CD4-positive, alpha-beta T cell (primary cell): ENCODE measurements at places on chromosomes 7 and 10.

GRCh38 chr7:4683884-4684565 is 1.9 kb downstream of the FOXK1 start:
- DNase-seq, result no peak

DNA sequence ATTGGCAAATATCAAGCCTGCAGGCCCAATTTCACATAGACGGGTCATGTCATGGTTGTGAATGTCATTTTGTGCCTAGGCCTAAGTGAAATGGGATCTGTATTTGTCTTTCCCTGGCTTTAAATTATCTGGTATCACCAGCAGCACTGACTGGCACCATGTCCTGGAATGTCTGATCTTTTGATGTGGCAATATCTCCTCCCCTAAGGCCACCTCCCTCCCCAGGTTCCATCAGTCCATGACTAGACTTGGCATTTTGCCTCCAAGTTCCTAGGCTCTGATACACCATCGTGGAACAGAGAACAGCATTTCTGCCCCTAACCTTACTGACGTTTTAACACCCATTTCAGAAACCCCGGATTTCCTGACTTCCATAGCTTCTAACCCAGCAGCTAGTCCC is 513.9 kb downstream of the GALNT17 start:
- DNase-seq, result no peak

DNA sequence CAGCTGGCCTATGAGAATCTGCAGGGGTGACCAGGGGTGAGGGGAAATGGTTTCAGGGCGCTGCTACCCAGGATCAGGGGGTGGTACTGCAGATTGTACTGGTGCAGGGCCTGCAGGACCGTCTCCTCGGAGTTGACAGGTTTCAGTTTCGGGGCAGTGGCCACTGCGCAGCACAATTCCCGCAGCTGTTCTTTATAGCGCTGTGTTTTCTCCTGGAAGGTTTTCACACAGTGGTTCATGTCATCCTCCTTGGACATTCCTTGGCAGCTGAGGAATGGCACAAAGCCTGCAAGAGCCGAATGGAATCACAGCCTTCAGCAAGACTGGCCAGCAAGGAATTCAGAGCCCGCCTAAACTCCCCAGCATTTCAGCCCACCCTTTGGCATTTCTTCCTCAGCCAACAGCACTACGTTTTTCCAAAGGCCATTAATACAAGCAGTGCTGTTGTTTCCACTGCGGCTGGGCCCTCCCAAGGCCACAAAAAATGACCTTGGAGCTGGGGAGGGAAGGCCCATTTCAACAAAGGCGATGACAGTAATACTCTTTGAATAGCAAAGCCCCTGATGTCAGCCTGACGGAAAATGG is 44.9 kb downstream of the PNLIPRP2 start:
- no peak for DNase-seq

- no peak for DNase-seq
Measured at GRCh38 chr7:102407910-102408309, 11.7 kb downstream of the PRKRIP1 start.

DNA sequence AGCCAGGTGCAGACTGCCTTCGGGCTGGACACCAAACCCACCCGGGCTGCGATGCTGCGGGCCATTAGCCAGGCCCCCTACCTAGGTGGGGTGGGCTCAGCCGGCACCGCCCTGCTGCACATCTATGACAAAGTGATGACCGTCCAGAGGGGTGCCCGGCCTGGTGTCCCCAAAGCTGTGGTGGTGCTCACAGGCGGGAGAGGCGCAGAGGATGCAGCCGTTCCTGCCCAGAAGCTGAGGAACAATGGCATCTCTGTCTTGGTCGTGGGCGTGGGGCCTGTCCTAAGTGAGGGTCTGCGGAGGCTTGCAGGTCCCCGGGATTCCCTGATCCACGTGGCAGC is 50.0 kb downstream of the VWA2 start:
- DNase-seq, result no peak

- DNase-seq, result no peak
Measured at GRCh38 chr10:118873091-118873737, 118.4 kb upstream of the CACUL1 start.

DNA sequence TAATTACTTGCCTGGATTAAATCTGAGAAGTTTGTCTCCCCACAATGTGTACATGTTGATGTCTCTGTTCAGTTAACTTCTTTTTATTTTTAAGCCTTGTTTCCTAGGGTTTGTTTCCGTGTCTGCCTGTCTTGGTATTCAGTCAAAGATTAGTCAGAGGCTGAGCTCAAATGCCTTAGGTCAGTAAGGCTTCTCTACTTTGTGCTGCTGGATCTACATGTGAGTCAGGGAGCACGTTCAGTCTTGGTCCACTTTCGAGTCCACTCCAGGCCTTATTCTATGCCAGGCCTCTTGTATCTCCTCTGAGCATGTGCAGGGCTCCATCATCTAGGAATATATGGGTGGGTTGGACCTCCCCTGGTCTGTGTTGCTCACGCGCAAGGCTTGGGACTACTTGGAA is 93.3 kb upstream of the FZD8 start:
- DNase-seq, result no peak

- no peak for DNase-seq
Measured at GRCh38 chr10:87844837-87845623, 18.3 kb downstream of the KLLN start.

GRCh38 chr7:82678716-82679115 is 235.1 kb upstream of the CACNA2D1 start:
- DNase-seq, result peak; percentile 58

DNA sequence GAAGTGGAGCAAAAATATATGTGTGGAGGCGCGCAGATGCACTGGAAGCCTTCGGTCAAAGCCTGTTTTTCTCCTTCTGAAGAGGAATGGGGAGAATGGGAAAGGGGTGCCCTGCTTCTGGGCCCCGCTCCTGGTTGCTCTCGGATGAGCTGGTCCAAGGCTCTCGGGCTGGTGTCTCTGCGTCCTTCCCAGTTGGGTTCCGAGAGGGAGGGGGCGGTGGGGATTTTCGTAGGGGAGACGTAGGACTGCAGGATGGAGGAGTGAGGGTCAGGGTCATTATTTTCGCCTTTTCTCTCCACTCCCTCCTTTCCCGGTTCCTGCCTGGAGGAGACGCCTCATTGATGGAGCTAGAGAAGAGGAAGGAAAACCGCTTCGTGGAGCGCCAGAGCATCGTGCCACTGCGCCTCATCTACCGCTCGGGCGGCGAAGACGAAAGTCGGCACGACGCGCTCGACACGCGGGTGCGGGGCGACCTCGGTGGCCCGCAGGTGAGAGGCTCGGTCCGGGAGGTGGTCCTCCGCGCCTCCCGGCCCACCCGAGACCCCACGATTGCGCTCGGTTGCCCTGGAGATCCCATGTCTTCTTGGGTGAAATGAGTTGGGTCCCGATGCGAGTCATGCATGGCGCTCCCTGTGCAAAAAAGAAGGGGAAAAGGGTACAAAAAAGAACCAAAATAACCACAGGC is 790 bp downstream of the ADAM22 start:
- DNase-seq, result no peak

GRCh38 chr7:131974671-131975070 is 418.2 kb upstream of the PODXL start:
- no peak for DNase-seq

- no peak for DNase-seq
Measured at GRCh38 chr7:155867280-155867679, 55.0 kb upstream of the SHH start.

DNA sequence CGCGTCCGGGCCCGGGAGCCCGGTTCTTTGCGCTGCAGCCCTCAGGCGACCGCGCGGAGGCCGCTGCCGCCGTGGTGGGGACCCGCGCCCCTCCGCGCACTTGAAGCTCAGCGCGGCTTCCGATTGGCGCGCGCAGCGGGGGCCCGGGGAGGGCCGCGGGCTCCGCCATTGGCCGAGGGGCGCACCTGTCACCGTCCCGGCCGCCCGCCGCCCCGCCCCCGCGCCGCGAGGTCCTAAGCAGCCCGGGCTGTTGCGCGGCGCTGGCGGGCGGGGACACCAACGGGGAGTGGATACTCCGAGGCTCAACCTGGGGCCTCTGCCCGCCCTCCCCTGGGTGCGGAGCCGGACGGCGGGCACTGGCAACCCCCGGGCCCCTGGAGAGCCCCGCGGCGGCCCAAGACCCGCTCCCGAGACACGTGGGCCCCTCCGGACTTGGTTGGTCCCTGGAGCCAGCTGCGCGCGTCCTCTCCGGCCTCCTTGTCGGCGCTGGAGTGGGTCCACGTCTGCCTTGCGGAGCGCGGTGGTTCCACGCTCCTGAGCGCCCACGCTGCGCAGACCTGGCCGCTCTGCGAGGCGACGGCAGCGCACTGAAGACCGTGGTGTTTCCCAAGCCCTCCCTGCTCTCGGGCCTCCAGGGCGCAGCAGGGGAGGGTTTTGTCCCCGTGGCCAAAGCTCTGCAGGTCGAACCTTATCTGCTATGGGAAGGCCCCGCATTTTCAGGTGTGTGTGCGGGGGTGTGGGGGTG is at the start of gene MNX1:
TSS of gene MNX1 (minus strand) at position 76 of the 745 bp plus-strand sequence. CDS start 313 bp downstream, outside the sequence.
- peak; percentile 31 for DNase-seq

DNA sequence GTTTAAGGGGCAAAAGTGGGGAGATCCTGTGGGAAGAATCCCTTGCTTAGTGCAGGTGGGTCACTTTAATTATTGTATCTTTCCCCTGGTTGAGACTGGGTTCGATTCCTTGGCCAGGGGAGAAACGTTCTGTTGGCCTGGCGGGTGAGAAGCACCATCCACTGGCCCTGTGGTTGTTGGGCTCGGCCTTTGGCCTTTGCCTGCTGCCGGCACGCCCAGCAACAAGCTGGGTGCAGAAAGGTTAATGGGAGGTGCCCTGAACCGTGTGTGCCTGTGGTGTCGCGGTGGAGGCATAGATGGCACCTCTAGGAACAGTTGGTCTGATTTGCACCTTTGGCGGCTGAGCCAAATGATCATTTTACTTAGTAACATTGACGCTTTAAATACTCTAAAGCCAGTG is 363.6 kb upstream of the CNTNAP2 start:
- no peak for DNase-seq

DNA sequence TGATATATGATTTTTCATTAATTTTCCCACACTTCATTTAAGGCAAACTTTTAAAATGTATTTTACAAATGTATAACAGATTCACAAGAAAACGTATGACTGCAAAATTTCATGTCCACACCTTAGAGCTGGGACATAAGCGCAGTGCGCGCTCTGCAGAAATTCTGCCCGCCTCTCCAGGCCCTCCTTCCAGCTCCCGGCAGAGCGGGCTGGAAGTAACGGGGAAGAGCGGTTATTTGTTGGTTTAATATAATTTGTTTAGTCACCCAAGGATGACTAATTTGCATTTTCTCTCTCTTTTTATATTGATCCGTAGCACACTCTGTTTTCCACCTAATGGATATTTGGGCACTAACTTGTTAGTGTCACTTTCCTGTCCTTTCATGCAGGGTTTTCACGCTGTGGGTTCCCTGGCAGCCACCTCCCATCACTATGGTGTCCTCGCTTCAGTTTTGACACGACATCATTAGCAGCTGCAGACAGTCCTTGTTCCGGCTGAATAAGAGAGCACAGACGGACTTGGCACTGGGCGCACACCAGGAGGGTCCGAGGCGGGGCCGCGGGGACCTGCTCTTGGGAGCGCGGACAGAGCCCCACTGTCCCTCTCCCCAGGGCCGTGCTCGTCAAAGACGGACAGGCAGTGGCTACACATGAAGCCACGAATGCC is 129.2 kb upstream of the SEC61G start:
- DNase-seq, result no peak

DNA sequence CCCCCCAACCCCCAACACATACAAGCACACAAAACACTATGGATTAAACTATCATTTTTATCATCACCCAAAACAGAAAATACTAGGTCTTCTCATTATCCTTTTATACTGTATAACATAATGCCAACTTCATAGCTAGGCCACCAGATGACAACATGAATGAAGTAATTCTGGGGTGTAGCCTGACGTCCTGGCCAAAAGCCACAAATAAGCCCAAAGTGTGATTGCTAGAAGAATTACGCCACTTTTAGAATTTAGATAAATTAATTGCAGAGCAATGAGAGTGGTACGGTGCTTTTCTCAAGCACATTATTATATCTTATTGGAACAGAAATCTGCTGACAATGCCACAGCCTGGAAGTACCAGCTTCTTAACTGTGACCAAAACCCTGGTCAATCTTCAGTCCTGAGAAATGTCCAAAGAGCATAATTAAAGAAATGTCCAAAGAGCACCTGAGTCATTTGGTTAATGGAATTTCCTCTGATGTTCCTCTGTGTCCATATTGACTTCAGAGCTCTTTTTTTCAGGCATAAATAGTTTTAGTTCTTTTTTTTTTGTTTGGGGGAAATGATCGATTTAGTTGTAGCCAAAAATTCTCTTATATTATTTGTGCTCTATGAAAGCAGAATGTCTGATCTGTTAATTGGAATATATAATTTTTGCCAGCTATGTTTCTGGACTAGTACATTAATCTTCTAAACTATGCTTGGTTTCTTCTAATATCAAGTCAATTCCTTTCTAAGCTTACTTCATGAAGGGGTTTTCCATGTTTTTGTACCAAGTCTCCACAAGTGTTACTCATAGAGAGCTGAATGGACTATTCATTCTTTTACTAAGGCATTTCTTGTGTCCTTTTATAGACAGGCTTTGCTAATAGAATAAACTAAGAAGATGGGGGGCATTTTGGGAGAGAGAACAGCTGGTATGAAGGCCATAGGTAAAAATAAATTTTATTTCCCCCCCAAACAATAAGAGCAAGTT is 233.4 kb upstream of the SLC26A5 start:
- DNase-seq, result no peak

- DNase-seq, result no peak
Measured at GRCh38 chr7:8773518-8773917, 340.1 kb downstream of the NXPH1 start.

GRCh38 chr7:70334871-70335270 is 736.6 kb downstream of the AUTS2 start:
- DNase-seq, result no peak

DNA sequence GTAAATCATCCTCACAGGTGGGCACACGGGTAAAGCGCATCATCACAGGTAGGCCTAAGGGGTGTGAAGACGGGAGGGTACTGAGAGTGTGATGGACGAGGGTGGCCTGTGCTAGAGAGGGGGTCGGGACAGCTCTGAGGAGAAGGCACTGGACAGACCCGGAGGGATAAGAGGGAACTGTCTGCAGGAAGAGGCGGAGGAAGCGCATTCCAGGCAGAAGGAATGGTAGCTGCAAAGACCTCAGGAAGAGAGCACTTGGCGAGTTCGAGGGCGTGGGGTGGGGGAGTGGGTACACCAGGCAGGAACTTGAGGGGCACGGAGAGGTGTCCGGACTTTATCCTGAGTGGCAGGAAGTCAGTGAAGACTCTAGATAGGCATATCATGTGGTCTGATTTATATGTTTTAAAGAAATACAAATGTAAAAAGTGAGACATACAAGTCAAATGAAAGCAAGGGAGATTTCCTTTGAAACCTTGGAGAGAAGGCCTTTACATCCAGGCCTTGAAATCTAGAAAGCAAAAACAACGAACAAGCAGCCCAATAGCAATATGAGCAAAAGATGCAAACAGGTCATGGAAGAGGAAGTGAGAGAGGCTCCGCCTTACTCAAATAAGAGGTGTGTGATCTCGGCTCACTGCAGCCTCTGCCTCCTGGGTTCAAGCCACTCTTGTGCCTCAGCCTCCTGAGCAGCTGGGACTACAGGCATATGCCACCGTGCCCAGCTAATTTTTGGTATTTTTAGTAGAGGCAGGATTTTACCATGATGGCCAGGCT is 3.6 kb downstream of the LHPP start:
- DNase-seq, result no peak

- DNase-seq, result no peak
Measured at GRCh38 chr10:108755646-108756045, 1167.7 kb downstream of the XPNPEP1 start.
